Frontal cortex (tissue), 4 donors: ENCODE measurements at places on chromosomes 6 and 20. TPM values are rescaled to one million over a fixed set of nuclear protein-coding genes. Genes with fewer than 3 reads are reported as not detected.

The GRM1 gene
- 14.3 TPM for total RNA-seq

The TRPC4AP gene
- 52.2 TPM for total RNA-seq

The HSPA1L gene
- 5.7 TPM for total RNA-seq

The ADTRP gene
- total RNA-seq: 1.6 TPM

The CNBD2 gene
- 1.6 TPM for total RNA-seq

The TINAG gene
- 0.41 TPM for total RNA-seq

The NKAIN2 gene
- total RNA-seq: 109 TPM

The BTN3A1 gene
- 19.6 TPM for total RNA-seq

The RUNX2 gene
- total RNA-seq: 0.41 TPM

The ZNF133 gene
- total RNA-seq: 26.9 TPM

The TBX18 gene
- 6.5 TPM for total RNA-seq

The ANGPT4 gene
- not detected for total RNA-seq
